ENCODE measurements at places on chromosomes 5 and 9. TPM values are rescaled to one million over a fixed set of nuclear protein-coding genes. Genes with fewer than 3 reads are reported as not detected.
A peak's percentile ranks its signal among the peaks of the same experiment; 100 is the strongest.

- no peak overlapping the region for H3K27ac ChIP-seq
- DNase-seq: no peak
- no peak overlapping the region for H3K4me3 ChIP-seq
- no peaks in the 10 kb centered on the region for H3K27me3 ChIP-seq
These were observed 221.0 kb downstream of the ICE1 start for GRCh38 chr5:5643481-5643880.

GRCh38 chr9:73183917-73184861 lies 32.5 kb downstream of the ANXA1 start:
- H3K27ac ChIP-seq: no peak overlapping the region
- H3K36me3 ChIP-seq: no peaks in the 10 kb centered on the region
- H3K4me3 ChIP-seq: no peak overlapping the region
- H3K4me1 ChIP-seq: peaks cover 14% of the 10 kb centered on the region

DNA sequence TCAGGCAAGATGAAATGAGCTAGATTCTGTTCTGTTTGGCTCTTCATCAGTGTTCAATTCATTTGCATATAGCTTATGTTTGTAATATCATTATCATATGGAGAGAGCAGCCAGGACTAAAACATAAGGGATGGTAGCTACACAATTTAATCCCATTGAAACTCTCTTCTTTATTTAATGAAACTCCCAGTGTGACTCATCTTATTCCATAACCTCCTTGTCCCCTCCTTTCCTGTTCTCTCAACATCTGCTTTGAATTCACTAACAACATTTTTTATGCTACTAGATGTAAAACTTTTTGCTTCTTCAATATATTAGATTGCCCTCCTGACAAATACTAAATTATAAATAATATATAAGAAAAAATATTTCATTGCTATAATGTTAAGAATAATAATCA lies 1823.4 kb downstream of the MAT2B start:
- H3K4me3 ChIP-seq: no peak overlapping the region
- DNase-seq: no peak
- H3K27ac ChIP-seq: no peak overlapping the region
- H3K36me3 ChIP-seq: no peaks in the 10 kb centered on the region

The CER1 gene
- not detected for polyA plus RNA-seq

GRCh38 chr5:35285435-35285834 lies 55.1 kb upstream of the PRLR start:
- H3K27ac ChIP-seq: no peak overlapping the region
- no peaks in the 10 kb centered on the region for H3K4me1 ChIP-seq
- no peaks in the 10 kb centered on the region for H3K27me3 ChIP-seq
- H3K36me3 ChIP-seq: no peaks in the 10 kb centered on the region

The CDH18 gene
- polyA plus RNA-seq: 0.71 TPM

GRCh38 chr9:133932633-133933032 lies 59.5 kb downstream of the VAV2 start:
- peaks cover 5% of the 10 kb centered on the region for H3K4me1 ChIP-seq
- no peaks in the 10 kb centered on the region for H3K36me3 ChIP-seq
- H3K27ac ChIP-seq: no peak overlapping the region
- H3K4me3 ChIP-seq: no peak overlapping the region
- H3K27me3 ChIP-seq: no peaks in the 10 kb centered on the region

DNA sequence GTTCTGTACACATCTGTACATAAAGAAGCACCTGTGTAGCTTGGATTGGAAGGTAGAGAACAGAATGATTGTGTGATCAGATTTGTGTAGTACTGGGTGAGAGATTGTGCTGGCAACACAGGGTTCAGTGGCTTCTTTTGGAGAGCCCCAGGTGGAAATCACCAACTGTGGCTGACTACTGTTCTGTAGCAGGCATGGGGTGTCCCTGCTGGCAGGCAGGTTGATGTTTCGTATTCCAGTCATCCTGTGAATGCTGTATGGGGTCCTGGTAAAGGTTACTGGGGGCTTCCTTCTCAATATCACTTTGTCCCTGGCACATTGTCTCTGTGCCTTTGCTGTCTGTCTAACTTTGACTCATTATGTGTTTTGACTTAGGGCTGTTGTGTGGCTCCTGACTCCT lies 5.3 kb downstream of the ASPN start:
- H3K36me3 ChIP-seq: no peaks in the 10 kb centered on the region
- no peak for DNase-seq
- H3K4me3 ChIP-seq: no peak overlapping the region
- peaks cover 12% of the 10 kb centered on the region for H3K4me1 ChIP-seq
- H3K27me3 ChIP-seq: no peaks in the 10 kb centered on the region

DNA sequence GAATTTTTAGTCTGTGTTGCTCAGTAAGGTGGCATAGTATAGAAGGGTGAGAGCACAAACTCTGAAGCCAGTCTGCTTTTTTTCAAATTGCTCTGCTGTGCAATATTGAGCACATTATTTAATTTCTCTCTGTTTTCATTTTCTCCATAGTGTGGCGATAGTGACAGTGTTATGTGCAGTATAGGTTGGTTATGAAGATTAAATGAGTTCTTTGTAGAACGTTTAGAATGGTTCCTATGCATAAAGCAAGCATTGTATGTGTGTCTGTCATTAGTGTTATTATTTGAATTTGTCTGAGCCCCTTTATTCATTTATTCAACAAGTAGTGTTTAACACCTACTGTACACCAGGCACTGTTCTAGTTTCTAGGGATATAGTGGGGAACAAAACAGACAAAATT lies 9.2 kb downstream of the PRR16 start:
- H3K27me3 ChIP-seq: no peaks in the 10 kb centered on the region
- no peak for DNase-seq
- H3K27ac ChIP-seq: no peak overlapping the region
- no peaks in the 10 kb centered on the region for H3K4me1 ChIP-seq
- no peak overlapping the region for H3K4me3 ChIP-seq

DNA sequence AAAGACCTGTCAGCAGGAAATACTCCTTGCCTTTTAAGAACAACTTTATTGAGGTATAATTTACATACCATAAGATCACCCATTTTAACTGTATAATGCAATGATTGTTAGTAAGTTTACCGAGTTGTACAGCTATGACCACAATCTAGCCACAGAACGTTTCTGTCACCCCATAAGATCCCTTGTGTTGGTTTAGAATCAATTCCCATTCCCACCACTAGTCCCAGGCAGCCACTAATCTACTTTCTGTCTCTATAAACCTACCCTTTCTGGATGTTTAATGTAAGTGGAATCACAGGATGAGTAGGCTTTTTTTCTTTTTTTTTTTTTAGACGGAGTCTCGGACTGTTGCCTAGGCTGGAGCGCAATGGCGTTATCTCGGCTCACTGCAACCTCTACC lies 4.4 kb downstream of the GPR107 start:
- no peak overlapping the region for H3K27ac ChIP-seq
- no peak for DNase-seq
- H3K27me3 ChIP-seq: no peaks in the 10 kb centered on the region
- H3K4me1 ChIP-seq: peaks cover 5% of the 10 kb centered on the region

GRCh38 chr9:90365666-90366065 lies 277.0 kb downstream of the DIRAS2 start:
- no peaks in the 10 kb centered on the region for H3K4me1 ChIP-seq
- DNase-seq: no peak
- H3K36me3 ChIP-seq: no peaks in the 10 kb centered on the region
- no peaks in the 10 kb centered on the region for H3K27me3 ChIP-seq
- H3K27ac ChIP-seq: no peak overlapping the region

GRCh38 chr5:82164977-82165713 lies 113.0 kb downstream of the RPS23 start:
- peak; percentile 23 for DNase-seq
- H3K27me3 ChIP-seq: no peaks in the 10 kb centered on the region
- H3K4me3 ChIP-seq: no peak overlapping the region
- no peaks in the 10 kb centered on the region for H3K36me3 ChIP-seq
- H3K27ac ChIP-seq: peak overlapping the region; percentile 67
- H3K4me1 ChIP-seq: peaks cover 25% of the 10 kb centered on the region

The PCDHGA8 gene
- 0.28 TPM for polyA plus RNA-seq

- no peak overlapping the region for H3K27ac ChIP-seq
- no peaks in the 10 kb centered on the region for H3K36me3 ChIP-seq
- H3K27me3 ChIP-seq: no peaks in the 10 kb centered on the region
- DNase-seq: no peak
- no peaks in the 10 kb centered on the region for H3K4me1 ChIP-seq
- H3K4me3 ChIP-seq: no peak overlapping the region
These were observed 79.4 kb downstream of the PTTG1 start for GRCh38 chr5:160500786-160501779.

The NR4A3 gene
- polyA plus RNA-seq: 2.9 TPM

GRCh38 chr5:124203303-124203702 lies 543.1 kb downstream of the ZNF608 start:
- no peaks in the 10 kb centered on the region for H3K36me3 ChIP-seq
- H3K4me1 ChIP-seq: no peaks in the 10 kb centered on the region
- no peak overlapping the region for H3K27ac ChIP-seq
- H3K27me3 ChIP-seq: no peaks in the 10 kb centered on the region

- H3K27ac ChIP-seq: no peak overlapping the region
- H3K4me1 ChIP-seq: no peaks in the 10 kb centered on the region
- no peaks in the 10 kb centered on the region for H3K36me3 ChIP-seq
- no peak for DNase-seq
- no peaks in the 10 kb centered on the region for H3K27me3 ChIP-seq
These were observed 6.4 kb upstream of the SNX30 start for GRCh38 chr9:112744177-112744576.

DNA sequence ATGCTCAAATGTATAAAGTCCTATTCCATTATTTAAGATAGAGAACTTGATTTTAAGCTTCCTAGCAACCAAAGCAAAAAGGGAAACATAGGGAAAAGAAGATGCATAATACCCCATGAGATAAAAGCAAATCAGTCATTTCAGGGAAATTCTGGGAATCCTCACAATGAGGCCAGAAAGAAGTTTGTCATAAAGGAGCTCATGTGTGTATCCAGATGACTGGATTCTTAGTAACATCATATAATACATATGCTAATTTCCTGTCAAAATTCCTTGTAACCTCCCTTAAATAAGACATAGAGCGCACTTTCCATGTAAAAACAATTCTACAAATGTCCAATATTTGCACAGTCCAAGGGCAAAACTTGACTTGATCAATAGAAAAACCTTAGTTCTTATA lies 411.0 kb upstream of the WWC1 start:
- no peak for DNase-seq
- H3K36me3 ChIP-seq: no peaks in the 10 kb centered on the region
- no peak overlapping the region for H3K4me3 ChIP-seq
- H3K27me3 ChIP-seq: no peaks in the 10 kb centered on the region
- no peaks in the 10 kb centered on the region for H3K4me1 ChIP-seq
- H3K27ac ChIP-seq: no peak overlapping the region

GRCh38 chr5:73692166-73692640 lies 66.2 kb downstream of the ARHGEF28 start:
- no peak for DNase-seq
- H3K4me1 ChIP-seq: no peaks in the 10 kb centered on the region
- no peaks in the 10 kb centered on the region for H3K36me3 ChIP-seq
- H3K27ac ChIP-seq: no peak overlapping the region
- no peaks in the 10 kb centered on the region for H3K27me3 ChIP-seq

- no peak for DNase-seq
- no peaks in the 10 kb centered on the region for H3K36me3 ChIP-seq
- no peaks in the 10 kb centered on the region for H3K27me3 ChIP-seq
- no peak overlapping the region for H3K4me3 ChIP-seq
- no peak overlapping the region for H3K27ac ChIP-seq
- H3K4me1 ChIP-seq: no peaks in the 10 kb centered on the region
These were observed 126.4 kb downstream of the PARP8 start for GRCh38 chr5:50792843-50793242.

The BTNL9 gene
- polyA plus RNA-seq: 0.11 TPM

The SLC6A19 gene
- 5.8 TPM for polyA plus RNA-seq

- H3K4me1 ChIP-seq: no peaks in the 10 kb centered on the region
- H3K36me3 ChIP-seq: no peaks in the 10 kb centered on the region
- H3K4me3 ChIP-seq: no peak overlapping the region
- no peak overlapping the region for H3K27ac ChIP-seq
These were observed 63.3 kb downstream of the CSF2 start for GRCh38 chr5:132136906-132137305.

The GABRA1 gene
- polyA plus RNA-seq: not detected

DNA sequence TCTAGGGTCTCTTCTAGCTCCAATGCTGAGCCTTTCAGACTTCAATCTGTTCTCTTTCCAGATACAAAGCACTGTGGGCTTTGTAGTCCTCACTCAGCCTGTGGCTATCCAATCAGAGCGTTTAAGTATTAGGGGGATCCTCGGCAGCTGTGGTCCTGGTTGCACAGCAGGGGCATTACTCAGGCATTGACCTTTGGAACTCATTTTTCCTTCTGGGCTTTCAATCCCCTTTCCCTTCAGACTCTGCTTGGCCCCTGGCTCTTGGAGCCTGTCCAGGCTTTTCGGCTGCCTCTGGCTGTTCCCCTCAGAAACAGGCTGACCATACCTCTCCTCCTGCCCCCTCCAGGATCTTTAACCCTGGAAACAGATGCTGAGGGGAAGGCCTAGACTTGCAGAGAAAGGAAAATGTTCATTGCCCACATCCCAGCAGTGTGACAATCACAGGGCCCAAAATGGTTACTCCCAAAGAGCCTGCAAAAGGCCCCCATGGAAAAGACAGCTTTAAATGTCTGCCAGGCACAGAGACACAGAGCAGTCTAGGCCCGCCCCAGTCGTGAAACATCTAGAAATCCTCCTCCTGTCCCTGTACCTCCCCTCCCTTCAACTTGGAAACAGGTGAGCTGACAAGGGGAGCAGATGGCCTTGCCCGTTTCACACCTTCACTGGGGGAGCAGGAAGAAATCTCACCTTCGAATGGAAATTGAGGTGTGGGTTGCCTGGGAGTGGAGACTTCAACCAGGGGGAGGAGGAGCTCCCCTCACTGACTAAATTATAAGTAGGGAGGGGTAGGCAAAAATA lies 13.7 kb downstream of the C1QTNF2 start:
- H3K4me3 ChIP-seq: no peak overlapping the region
- H3K27ac ChIP-seq: no peak overlapping the region
- no peak for DNase-seq
- peaks cover 20% of the 10 kb centered on the region for H3K4me1 ChIP-seq
- no peaks in the 10 kb centered on the region for H3K27me3 ChIP-seq

The FGFR4 gene
- 75.6 TPM for polyA plus RNA-seq

DNA sequence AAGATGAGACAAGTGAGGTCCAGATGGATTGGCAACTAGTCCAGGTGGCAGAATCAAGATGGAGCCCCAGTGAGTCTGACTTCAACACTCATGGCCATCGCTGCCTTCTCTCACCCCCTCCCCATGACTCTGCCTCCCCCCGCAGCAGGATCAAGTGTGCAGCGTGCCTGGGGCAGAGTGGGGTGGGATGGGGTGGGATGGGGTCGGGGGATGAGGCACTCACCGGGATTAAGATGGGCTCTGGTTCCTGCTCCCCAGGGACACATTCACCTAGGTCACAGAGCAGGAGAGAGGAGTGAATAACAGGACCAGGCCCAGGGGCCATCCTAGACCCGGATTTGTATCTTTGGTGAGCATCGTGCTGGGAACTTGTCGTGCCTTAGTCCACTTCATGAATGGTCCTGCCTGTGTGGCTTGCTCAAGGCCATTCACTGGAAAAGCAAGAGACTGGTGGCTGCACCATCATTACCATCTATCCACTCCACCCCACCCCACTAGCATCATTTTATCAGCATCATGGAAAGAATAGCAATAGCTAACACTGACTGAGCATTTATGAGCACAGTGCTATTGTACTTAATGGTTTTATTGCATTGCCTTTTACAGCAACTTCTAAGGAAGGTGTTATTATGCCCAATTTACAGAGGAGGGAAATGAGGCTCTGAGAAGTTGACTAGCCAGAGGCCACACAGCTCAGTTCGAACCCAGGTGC lies 8.5 kb downstream of the AMBP start:
- no peaks in the 10 kb centered on the region for H3K36me3 ChIP-seq
- H3K27me3 ChIP-seq: no peaks in the 10 kb centered on the region
- DNase-seq: no peak
- H3K4me3 ChIP-seq: no peak overlapping the region
- no peak overlapping the region for H3K27ac ChIP-seq

The RNF14 gene
- 52.6 TPM for polyA plus RNA-seq

The WASHC1 gene
- polyA plus RNA-seq: 8.7 TPM

The ADGRD2 gene
- polyA plus RNA-seq: not detected
